ENCODE measurements at places on chromosomes 6 and 20.

GRCh38 chr6:15993716-15994228, 135.1 kb upstream of the MYLIP start:
- DNase-seq: no peak

DNA sequence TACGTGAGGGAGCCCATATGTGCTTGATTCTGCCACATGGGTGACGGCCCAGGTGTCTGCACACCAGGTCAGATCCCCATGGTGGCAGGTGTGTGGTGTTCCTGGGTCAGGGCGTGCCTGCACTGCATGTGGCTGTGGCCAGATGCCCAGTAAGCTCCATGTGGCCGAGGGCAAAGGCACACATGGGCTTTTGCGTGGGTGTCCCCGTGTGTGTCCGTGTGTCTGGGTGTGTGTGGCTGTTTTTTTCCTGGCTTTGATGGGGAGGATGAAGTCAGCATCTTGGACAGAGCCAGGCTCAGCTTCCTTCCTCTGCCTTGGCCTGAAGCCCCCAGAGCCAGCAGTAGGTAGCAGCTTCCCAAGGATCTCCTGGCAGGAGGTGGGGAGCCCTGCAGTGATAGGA, 1.5 kb upstream of the TNXB start:
- DNase-seq: no peak

GRCh38 chr20:32441638-32442037, 83.5 kb downstream of the ASXL1 start:
- no peak for DNase-seq

DNA sequence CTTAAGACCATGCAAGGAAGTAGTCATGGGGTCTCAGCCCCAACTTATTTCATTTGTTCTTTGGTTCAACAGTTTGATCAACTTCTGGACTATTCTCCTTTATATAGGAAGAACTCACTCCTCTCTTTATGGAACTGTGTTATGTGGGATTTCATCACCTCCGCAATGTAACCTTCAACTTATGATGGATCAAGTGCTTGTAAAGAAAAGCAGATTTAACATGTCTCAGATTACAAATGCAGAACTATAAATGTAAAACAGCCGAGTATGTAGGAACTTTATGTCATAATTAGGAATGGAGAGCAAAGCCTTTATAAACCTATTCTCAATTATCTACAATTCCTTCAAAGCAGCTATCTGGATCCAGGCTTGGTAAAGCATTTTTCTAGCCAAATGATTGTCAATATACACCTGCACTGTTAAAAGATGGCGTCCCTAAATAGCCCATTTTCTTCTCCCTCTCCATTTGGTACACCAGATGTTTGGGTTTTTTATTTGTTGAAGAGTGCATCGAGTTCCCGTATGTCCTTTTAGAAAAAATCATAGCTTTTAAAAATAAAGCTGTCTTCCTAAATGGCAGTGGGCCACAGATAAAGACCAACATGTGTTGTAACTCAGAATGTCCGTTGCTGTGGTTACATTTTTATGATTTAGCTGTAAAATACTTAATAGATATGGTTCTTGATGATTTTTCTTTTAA, 985.1 kb upstream of the SLC35B3 start:
- DNase-seq: no peak

DNA sequence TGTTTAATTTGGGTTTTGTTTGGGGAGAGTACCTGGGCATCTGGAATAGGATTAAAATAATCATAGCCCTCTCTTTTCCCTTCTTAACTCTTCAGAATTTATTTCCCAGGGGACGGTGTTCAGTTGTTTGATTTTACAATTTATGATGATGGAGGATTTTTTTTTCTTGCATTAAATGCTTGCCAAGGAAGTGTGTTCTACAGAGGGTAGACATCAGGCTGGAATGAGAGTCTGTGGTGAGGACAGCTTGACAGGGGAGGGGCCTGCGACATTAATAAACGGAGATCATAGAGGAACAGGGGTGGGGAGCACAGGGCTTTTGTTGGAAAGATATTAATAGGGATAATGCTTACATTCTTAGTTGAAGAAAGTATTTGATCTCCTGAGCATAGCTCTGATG, 297.5 kb downstream of the CLIC5 start:
- no peak for DNase-seq
